LHCN-M2 (cell line): ENCODE measurements at places on chromosomes 12 and 14. TPM values are rescaled to one million over a fixed set of nuclear protein-coding genes. Genes with fewer than 3 reads are reported as not detected.

The GPR137C gene
- total RNA-seq: 1.7 and 2.3 TPM in 2 replicates

The TSHR gene
- total RNA-seq: 0.29 TPM in 1 of 2 replicates, not detected in the other

The SLC6A13 gene
- total RNA-seq: 0.11 TPM in 1 of 2 replicates, not detected in the other

The WNT5B gene
- total RNA-seq: 29.9 and 50.9 TPM in 2 replicates

The KRT8 gene
- total RNA-seq: 0.83 TPM in 1 of 2 replicates, not detected in the other

The COPS7A gene
- 111 and 130 TPM in 2 replicates for total RNA-seq

The HOXC6 gene
- 5.3 and 5.6 TPM in 2 replicates for total RNA-seq

The MON2 gene
- total RNA-seq: 16.8 and 22.7 TPM in 2 replicates

The JAG2 gene
- total RNA-seq: 0.80 and 3.4 TPM in 2 replicates

The DDN gene
- total RNA-seq: 0.06 and 0.52 TPM in 2 replicates

The SPIC gene
- not detected in 2 replicates for total RNA-seq

The GPR68 gene
- 6.5 and 8.6 TPM in 2 replicates for total RNA-seq

The NFYB gene
- 18.3 and 18.8 TPM in 2 replicates for total RNA-seq

The CNIH1 gene
- total RNA-seq: 144 and 255 TPM in 2 replicates

The LAG3 gene
- 0.23 and 0.45 TPM in 2 replicates for total RNA-seq

The MNAT1 gene
- 56.5 and 77.8 TPM in 2 replicates for total RNA-seq

The LRIG3 gene
- total RNA-seq: 8.8 and 11.5 TPM in 2 replicates

The CCDC196 gene
- total RNA-seq: not detected in 2 replicates
